ENCODE measurements at places on chromosomes 3 and 15.

- DNase-seq: no peak
Observed at GRCh38 chr15:80310776-80311175, 58.8 kb upstream of the CTXND1 start.

DNA sequence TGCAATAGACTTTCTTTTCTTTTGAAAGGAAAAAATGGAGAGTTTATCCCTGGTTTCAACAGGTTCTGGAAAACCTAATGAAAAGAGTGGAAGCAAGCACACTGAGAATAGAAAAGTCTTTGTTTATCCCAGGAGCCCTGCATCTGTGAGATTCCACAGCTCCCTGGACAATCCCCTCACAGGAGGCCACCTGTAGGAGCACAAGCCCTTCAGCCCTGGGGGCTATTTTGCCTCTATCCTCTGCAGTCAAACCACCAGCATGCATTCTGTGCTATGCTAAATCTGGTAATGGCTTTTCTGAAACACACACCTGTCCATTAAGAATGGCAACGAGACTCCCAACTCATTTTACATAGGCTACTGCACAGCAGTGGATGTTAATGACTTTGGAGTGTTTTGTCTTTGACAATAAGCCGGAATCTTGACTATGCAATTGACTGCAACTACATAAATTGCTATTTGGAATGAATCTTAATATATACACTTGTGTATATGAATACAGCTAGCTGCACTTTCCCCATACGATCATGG is 369.4 kb downstream of the NR2F2 start:
- DNase-seq: no peak

DNA sequence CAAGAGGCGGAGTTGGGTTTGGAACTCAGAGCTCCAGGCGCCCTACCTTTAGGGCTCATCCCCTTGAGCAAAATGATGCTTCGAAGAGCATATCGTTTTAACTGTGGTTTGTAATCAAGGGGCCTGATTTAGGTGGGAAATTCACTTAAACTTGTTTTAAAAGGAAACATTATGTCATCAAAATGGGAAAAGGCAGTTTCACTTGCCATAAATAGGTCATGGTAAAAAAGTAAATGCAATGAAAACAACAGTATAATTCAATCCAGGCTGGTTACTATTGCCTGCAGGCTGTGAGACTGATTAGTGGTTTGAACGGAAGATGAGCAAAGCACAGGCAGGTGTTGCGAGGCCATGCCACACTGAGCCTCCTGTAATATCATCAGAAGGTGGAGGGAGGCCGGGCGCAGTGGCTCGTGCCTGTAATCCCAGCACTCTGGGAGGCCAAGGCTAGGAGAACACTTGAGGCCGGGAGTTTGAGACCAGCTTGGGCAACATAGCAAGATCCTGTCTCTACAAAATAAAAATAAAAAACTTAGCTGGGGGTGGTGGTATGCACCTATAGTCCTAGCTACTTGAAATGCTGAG is 2.1 kb downstream of the HDAC11 start:
- DNase-seq: no peak

DNA sequence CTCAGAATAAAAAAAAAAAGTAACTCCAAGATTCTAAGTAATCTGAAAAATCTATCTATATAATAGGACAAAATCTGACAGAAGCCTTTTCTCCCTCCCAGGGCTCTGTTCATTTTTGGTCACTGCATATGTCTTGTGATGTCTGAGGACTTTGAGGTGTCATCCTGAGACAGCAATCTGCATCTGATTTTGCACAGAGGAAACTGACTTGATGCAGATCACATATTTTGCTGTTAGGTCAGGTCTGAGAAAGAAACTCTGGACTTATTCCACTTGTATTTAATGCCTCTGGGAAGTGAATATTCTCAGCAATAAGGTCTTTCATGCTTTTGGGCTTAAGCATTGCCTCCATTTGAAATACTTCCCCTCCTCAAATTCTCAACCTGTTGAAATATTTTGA is 295.2 kb upstream of the THBS1 start:
- no peak for DNase-seq

- DNase-seq: no peak
Observed at GRCh38 chr3:99087277-99087676, 185.8 kb upstream of the DCBLD2 start.

GRCh38 chr3:165196577-165197480 is 645 bp upstream of the SLITRK3 start:
- no peak for DNase-seq

DNA sequence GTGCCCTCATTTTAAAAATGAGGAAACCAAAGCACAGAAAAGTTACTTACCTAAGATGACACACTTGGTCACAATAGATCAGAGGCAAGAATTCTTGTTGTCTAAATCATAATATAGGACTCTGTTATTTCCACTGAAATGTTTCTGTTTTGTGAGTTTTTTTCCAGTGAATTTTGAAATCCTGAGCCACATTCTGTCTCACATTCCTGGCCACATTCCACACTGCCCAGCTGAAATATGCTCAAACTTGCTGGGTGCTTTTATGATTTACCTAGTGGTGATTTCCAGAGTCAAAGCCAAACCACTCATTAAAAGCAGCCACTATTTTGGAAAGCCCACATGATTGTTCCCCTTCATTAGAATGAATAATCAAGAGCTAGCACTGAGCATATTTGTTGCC is 82.3 kb upstream of the NPHP3 start:
- DNase-seq: no peak

DNA sequence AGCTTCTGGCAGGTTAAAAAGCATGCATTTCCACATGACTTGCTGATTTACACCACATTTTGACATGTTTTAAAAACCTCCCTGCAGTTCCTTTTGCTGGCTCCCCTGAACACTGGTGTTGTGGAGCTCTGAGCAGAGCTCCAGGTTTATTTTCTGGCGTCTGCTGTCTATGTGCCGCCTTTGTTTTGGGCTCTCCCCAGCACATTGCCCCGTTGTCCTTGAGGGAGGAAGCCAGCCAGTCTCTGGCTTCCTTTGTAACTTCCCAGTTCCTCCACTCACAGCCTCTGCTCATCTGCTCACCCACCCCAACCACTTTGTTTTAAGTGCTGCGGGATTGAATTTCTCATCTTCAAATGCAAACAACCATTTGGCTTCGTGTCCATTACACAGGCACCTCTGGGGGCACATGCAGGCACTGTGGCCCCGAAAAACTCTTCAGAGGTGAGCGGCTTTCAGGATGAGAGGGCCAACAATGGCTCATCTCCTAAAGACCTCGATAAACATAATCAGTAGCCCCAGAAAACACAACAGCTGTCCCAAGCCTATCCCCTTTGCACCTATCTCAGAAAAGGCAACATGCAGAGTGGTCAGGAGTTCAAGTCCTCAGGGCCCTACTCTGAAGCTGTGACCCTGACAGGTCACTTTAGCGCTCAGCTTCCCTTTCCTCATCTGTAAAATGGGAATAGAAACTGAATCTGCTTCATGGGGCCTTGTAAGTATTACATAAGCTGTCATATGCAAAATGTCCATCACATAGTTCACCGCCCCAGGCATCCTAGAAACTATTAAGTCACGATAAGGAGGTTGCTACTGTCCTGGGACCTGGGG is 1.3 kb upstream of the MEF2A start:
- DNase-seq: no peak

GRCh38 chr15:79036323-79036722 is 54.3 kb downstream of the RASGRF1 start:
- no peak for DNase-seq

DNA sequence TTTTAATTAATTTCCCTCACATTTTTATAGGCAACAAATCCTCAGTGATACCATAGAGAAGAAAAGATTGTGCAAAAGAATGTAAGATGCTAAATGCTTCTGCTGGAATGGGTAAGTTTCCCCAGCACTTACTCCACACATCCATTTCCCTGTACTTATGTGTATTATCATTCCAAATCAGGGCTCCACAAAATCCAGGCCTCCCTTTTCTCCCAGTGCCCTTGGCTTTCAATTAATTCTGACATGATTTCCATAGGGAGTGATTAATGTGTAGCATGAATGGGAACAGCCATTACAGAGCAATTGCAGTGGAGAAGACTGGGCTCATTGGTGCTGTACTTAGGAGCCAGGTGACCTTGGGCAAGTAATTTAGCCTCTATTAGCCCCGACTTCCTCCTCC is 41.3 kb upstream of the UBE2E1 start:
- DNase-seq: no peak

All from stimulated activated CD4-positive, alpha-beta T cell treated with anti-CD3 and anti-CD28 coated beads, Interleukin-2, amount 100 ng/mL, for 48 hours (primary cell).